ENCODE measurements at places on chromosomes 6 and 20.

GRCh38 chr6:154995254-154996015 is at the start of gene TIAM2:
TSS of gene TIAM2 (plus strand) at chr6:154995315. CDS start at chr6:155129224, 133,909 bp downstream.
- DNase-seq = no peak

DNA sequence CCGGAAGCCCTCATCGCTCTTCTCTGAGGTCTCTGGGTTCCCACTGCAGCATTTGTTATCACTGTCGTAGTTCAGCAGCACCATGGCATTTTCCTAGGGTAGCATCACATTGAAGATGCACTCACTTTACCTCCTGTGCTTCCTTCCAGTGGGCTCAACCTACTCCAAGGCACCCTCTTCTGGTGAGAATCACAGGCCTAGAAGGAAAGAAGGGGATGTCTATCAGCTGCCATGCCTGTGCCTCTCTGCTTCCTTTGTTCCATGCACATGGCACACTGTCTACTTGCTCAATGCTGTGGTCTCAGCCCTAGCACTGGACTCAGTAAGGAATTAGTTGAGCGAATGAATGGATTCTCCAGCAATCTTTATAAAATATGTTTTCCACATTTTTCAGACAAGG is 22.6 kb downstream of the CST4 start:
- no peak for DNase-seq

GRCh38 chr6:107870381-107870780 is 46.3 kb upstream of the SCML4 start:
- no peak for DNase-seq

DNA sequence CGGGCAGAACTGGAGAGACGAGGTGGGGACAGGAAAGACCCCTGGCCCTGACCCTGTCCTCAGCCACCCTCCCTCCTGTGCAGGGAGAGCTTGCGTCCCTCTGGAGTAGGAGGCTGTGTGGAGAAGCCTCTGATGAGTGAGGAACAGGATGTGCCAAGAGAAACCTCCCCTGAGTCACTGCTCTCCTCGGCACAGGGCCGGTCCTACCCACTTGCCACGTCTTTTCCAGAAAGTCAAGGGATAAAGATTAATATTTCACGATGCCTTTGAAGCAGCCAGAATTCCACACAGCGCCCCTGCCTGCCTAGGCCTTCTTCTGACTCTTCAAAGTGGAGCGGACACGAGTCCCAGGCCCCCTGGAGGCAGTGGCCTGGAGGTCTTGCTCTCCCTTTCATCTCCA is 34.9 kb upstream of the THBS2 start:
- no peak for DNase-seq
